Activated CD4-positive, alpha-beta T cell treated with anti-CD3 and anti-CD28 coated beads, Interleukin-2, amount 10 ng/mL, durations not matched to agents 7 days and 5 days (primary cell): ENCODE measurements at places on chromosomes 1 and 21. TPM values are rescaled to one million over a fixed set of nuclear protein-coding genes. Genes with fewer than 3 reads are reported as not detected.
A peak's percentile ranks its signal among the peaks of the same experiment; 100 is the strongest.

DNA sequence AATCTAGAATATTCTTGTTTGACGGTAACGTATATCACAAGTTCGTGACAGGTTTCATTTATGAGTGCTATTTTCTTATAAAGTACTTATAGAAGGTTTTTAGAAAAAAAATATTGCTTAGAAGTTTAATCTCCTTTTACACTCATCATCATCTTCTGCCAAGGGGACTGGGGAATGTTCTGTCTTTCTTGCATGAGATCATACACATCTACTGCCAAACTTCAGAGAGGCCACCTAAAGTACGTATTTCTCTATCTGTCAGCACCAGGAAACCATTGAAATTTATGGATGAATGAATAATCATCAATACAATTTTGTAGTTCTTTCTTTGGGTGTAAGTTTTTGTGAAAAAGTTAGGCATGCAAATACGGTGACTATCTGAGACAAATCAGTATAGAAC is 245.8 kb downstream of the SPATA17 start:
- no peak for DNase-seq

- no peak for DNase-seq
Observed at GRCh38 chr1:3373700-3374405, 80.6 kb upstream of the ARHGEF16 start.

DNA sequence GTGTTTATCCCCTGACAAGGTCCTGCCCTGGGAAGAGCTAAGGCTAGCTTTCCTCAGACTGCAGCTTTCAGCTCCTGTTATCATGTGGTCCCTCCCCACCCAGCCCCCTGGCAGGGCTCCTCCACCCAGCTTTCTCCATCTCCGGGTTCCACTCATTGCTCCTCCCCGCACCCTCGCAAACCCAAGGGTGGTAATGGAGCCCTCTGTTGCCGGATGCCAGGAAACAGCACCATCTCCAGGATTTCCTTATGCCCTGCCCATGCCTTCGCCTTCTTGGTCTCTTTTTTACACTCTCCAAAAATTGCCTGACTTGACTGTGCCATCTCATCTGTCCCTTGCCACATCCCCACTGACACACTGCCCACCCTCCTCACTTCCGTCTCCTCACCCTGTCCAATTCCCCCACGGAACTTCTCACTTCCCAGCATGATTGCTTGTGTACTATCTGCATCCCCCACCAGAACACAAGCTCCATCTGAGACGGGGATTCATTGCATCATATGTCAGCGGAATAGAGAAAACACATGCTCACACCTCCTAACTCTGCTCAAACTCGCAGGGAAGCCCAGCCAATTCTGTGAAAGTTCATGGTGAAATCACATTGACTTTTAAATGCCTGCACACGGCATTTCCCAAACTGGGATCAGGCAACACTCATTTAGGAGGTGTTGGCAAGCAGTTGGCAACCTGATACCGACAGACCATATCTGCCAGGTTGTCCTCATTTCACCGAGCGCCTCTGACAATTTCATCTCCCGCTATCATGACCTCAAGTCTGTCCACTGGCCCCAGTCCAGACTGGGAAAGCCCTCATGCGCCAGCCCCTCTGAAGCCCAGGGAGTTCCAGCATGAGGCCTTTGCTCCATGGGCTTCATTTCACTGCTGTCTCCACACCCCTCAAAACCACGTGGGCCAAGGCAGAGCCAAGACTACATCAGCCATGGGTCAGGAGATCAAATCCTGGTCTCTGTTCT is 201.1 kb downstream of the MATN1 start:
- DNase-seq, result no peak

DNA sequence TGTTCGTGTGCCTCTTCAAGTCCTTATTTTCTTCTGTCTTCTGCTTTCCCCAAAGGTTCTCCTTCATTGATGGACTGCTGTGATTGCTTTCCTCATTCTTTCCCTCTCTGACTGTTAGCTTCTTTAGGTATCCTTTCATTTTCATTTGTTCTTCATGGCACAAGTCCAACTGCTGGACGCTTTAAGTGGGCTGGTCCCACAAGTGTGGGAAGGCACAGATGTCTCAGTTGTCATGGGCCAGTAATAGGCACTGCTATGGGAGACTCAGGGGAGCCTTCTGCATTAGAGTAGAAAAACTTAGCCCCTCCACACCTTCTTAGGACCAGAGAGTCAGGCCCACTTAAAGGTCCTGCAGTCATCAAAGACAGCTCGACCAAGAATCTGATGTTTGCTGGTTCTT is 122.3 kb upstream of the C1orf105 start:
- no peak for DNase-seq

DNA sequence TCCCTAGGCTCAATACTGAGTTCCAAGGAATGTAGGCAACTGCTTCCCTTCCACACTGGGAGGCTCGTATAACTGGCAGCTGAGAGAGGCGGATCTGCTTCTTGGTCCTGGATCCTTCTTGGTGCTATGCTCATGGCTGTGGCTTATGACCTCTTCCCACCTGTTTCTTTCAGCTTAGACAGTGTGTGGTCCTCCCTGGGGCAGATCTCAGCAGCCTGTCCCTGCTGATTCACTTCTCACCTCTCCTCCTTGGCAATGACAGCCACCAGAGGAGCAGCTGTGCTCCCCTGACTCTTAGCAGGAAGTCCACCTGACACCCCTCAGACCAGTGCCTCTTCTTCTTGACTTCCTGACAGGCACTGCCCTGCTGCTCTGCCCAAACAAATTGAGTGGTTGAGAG is 75.1 kb upstream of the PTGFRN start:
- no peak for DNase-seq

The CYP4A22 gene
- total RNA-seq, result not detected

The GPR52 gene
- total RNA-seq, result 1.9 TPM

DNA sequence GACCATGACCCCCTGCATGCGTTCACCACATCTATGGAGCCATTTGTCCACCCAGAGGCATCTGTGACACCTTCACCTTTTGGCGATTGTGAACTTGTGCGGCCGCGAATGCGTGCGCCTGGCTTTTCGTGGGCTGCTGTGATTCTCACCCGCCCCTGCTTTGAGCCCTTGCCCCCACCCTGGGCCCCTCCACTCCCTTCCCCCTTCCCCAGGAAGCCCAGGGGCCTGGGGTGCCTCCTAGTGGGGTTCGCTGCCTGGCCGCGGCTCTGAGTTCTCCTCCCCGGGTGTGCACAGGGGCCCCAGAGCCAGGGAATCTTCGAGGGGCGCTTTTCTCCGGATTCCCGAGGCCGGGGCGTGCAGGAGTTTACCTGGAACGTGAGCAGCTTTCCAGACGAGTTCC is 97.9 kb upstream of the ACTRT2 start:
- no peak for DNase-seq

The QSOX1 gene
- total RNA-seq, result 18.5 TPM

The ADCY10 gene
- total RNA-seq, result 0.15 TPM

- DNase-seq, result no peak
Observed at GRCh38 chr1:190176776-190177175, 300.9 kb downstream of the BRINP3 start.

GRCh38 chr1:67672260-67672803 is 12.7 kb upstream of the GADD45A start:
- no peak for DNase-seq

DNA sequence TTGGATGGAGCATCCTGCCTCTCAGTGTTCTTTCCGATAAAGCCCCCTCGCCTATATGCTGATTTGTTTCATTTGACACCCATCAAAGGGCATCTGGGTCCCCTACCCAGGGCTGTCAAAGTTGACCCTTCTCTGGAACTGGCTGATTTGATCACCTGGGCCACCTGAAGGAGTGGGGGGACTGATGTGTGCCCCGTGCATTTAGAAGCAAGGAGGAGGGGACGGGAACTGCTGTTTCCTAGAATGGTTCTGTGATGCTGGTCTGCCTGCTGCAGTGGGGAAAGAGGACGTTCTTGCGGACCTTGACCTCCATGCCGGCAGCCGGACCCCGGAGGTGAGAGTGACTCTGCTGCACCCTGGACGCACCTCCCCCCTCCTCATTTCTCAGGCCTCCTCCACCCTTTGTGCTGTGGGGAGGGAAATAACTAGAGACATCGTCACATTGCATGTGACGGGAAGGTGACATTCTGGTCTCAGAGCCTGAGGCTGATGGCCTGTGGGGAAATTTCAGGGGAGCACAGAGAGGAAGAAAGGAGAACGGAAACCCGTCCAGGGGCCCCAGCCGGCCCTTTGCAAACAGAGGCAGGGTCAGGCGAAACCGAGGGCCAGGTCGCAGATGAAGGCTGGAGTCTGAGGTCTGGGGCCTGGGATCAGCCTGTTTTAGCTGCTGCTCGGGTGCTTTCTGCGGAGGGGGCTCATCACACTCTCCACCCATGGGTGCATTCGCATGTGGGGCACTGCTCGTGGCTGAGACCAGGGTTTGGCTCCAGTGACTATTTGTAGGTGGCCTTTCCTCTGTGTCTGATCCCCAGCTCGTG is 25.7 kb downstream of the CRYAA start:
- no peak for DNase-seq

DNA sequence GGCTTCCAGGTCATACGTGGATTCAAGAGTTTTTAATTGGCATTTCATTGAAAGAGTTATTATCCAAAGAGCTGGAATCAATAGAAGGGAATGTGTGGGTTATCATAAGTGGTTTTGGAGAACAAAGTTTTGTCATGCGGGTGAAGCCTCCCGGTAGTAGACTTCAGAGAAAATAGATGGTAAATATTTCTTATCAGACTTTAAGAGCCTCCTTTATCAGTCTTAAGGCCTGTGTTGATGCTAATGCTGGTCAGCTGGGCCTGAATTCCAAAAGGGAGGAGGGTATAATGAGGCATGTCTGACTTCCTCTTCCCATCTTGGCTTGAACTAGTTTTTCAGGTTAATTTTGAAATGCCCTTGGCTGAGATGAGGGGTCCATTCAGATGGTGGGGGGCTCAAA is 89.7 kb downstream of the ITSN1 start:
- DNase-seq, result no peak

DNA sequence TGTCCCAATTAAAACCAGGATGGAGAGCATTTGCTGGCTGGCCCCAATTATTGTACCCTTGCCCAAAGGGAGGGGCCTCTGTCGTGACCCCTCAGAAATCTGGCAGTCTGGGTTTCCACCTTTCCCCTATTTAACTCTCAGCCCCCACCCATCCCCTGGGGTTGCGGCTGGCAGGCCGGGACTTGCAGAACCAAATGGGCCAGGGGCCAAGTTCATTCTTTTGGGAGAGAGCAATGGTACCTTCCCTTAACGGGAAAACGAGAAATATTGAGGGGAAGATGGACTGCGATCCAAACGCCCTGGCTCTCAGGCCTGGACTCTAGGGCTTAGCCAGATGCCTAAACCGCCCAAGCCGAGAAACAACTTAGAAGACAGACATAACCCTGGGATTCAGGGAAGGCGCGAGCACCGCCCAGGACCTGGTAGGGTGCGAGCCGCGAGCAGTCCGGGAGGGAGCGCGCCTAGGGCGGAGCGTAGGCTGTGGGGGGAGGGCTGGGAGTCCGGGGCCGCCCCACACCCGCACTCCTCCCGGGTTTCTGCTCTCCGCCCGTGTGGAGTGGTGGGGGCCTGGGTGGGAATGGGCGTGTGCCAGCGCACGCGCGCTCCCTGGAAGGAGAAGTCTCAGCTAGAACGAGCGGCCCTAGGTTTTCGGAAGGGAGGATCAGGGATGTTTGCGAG is at the start of gene SLC27A3:
Gene SLC27A3, plus strand, starts transcription at position 628 of the 678 bp plus-strand sequence. CDS start 91 bp downstream, outside the sequence.
- DNase-seq, result no peak

The LCE1C gene
- total RNA-seq, result not detected

DNA sequence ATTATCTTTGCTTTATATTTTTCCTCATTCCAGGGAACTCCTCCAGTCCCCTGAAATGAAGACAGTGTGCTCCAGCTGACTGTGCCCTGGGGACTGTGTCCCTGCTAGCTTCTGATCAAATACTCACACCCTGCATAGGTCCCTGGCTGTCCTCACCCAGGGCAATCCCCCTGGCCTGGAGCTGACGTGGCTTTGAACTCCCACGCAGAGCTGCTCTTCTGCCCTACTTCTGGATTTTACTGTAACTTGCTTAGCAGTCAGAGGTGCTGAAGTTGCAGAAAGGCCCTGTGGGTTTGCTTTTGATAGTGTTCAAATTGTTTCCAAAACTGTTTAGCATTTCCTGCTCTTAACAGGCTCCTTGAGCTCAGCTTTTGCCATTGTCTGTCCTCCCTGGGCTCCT is 186.5 kb downstream of the FASLG start:
- DNase-seq, result peak; percentile 21

The SLX9 gene
- total RNA-seq, result 39.8 TPM

DNA sequence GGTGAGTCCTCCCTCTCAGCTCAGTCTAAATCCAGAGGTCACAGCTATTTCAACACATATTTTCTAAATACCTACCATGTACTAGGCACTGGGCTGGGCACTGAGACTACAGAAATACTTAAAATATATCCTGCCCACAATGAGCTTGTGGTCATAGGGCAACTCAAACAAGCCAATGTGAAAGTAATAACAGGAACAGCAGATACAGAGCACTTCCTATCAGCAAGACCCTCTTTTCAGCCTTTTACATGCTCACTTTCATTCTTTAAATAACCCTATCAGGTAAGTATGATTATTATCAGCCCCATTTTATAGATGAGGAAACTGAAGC is 71.9 kb downstream of the CD34 start:
- no peak for DNase-seq

GRCh38 chr1:26574018-26574417 is 44.5 kb downstream of the RPS6KA1 start:
- no peak for DNase-seq

GRCh38 chr21:42836767-42837301 is 42.5 kb downstream of the WDR4 start:
- DNase-seq, result no peak

The RPTN gene
- total RNA-seq, result not detected

DNA sequence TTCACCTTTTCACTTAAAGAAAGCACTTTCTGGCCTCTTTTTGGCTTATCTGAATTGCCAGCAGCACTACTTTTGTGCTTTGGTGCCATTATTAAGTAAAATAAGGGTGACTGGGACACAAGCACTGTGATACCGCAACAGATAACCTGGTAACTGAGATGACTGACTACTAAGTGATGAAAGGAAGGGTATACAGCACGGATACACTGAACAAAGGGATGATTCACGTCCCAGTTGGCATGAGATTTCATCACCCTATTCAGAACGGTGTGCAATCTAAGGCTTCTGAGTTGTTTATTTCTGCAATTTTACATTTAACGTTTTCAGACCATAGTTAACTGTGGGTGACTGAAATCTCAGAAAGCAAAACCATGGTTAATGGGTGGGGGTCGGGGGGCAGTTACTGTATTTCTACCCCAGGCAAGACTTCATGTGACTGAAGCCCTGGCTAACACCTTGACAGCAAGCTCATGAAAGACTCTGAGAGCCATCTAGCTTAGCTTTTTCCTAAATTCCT is 102.8 kb downstream of the CLIC6 start:
- DNase-seq, result no peak
